RWPE2 (cell line): ENCODE measurements at places on chromosomes 2 and 18.

- DNase-seq, result no peak
These were observed 297.7 kb downstream of the NCKAP5 start for GRCh38 chr2:133270550-133270949.

DNA sequence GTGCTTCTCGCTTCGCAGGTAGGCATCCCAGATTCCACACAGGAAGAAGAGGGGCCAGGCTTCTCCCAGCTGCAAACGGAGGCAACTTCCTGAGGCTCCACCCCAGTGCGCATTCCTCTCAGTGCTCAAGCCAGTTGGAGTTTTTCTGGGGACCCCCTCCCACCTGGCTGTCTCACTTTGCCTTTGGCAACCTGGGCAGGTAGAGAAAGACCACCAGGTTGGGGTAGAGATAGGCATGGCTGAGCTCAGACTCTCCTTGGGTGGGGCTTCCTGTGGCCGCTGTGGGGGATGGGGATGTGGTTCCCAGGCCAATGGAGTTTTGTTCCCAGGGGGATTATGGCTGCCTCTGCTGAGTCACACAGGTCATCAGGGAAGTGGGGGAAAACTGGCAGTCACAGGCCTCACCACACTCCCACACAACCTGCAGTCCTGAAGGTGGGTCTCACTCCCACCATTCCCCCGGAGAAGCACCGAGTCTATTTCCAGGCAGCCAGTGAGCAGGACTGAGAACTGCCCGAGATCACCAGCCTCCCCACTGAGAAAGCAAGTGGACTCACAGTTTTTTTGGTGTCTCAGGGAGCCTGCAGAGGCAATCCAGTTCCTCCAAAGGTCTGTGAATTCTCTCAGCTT, 38.1 kb downstream of the SLC39A10 start:
- no peak for DNase-seq

DNA sequence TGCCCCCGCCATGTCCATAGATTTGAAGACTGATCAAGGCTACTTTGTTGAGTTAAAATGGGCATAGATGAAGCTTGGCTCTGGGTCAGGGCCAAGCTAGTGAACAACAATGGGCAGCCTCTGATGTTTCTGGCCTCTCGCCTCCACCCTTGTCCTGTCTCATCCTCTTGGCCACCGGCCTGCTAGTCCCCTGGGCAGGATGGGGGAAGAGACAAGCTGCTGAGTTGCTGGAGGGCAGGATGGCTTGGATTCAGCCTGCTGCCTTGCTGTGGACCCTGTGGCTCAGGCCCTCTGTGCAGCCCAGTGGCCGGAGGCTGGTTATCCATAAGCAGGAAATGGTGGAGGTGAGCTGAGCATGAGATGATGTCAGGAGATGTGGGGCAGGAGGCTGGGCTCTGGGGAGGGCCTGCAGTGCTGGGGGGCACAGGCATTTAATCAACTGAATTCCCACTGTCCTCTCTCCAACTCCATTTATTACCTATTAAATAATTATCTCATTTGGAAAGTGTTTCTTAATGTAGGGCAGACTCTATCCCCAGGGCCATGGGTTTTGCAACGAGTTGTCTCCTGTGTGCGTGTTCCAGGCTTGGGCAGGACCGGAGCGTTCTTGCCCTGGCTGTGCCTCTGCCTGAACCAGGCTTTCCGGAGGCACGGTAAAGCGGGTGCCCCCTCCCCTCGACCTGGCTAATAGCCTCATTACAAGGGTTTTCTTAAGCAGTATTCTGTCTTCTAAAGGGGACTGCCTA, 122.9 kb downstream of the GLI2 start:
- DNase-seq, result peak; percentile 33

DNA sequence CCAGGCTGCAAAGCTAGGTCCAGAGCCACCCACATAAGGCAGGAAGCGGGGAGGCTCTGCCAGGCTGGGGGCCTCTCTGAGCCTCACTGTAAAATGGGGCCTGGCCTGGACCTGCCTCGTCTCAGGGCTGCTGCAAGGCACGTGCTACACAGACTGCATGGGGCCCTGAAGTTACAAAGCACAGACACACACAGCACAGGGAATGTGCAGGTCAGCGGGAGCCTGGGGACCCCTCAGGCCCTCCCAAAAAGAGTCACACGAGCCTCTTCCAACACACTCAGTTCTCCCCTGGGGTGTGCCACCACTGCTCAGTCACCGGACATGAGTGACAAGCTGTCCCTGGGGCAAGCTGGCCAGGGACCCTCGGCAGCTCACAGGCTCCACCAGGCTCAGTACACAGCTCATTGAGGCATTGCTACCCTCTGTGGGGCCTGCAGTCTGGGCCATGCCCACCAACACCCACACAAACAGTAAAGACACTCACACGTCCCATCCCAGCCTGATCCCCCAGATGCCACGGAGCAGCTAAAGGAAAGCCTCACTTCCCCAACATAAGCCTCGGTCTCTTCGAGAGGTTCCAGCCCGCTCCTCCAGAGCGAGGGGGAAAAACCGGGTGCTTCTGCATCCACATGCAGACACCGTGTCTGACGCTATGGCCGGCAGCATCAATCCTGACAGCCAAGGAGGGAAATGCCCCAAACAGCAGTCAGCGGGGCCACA, 33.7 kb downstream of the BOK start:
- DNase-seq, result no peak

DNA sequence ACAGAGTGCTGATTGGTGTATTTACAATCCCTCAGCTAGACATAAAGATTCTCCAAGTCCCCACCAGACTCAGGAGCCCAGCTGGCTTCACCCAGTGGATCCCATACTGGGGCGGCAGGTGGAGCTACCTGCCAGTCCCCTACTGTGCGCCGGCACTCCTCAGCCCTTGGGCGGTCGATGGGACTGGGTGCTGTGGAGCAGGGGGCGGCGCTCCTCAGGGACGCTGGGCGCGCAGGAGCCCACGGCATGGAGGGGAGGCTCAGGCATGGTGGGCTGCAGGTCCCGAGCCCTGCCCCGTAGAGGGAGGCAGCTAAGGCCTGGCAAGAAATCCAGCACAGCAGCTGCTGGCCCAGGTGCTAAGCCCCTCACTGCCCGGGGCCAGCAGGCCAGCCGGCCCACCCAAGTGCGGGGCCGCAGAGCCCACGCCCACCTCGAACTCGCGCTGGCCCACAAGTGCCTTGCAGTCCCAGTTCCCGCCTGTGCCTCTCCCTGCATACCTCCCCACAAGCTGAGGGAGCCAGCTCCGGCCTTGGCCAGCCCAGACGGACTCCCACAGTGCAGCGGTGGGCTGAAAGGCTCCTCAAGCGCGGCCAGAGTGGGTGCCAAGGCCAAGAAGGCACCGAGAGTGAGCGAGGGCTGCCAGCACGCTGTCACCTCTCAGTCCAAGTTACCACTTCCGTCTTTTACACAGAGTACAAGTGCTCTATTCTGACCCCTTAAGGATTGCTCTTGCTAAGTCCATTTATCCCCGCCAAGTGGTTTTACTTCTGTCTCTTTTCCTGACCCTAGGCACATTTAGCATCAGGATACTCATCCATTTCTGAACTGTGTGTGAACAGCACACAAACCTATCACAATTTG, 1.7 kb upstream of the RPE start:
- no peak for DNase-seq

DNA sequence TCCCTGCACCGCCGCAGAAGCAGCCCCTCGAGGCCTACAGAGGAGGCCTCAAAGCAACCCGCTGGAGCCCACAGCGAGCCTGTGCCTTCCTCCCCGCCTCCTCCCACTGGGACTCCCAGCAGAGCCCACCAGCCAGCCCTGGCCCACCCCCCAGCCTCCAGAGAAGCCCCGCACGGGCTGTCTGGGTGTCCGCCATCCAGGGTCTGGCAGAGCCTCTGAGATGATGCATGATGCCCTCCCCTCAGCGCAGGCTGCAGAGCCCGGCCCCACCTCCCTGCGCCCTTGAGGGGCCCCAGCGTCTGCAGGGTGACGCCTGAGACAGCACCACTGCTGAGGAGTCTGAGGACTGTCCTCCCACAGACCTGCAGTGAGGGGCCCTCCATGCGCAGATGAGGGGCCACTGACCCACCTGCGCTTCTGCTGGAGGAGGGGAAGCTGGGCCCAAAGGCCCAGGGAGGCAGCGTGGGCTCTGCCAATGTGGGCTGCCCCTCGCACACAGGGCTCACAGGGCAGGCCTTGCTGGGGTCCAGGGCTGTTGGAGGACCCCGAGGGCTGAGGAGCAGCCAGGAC, 31.2 kb downstream of the GPC1 start:
- DNase-seq, result peak; percentile 56

- no peak for DNase-seq
These were observed 307.0 kb upstream of the CWC22 start for GRCh38 chr2:180314086-180314485.

- DNase-seq, result no peak
These were observed 60.9 kb downstream of the ZFP36L2 start for GRCh38 chr2:43165378-43166069.

DNA sequence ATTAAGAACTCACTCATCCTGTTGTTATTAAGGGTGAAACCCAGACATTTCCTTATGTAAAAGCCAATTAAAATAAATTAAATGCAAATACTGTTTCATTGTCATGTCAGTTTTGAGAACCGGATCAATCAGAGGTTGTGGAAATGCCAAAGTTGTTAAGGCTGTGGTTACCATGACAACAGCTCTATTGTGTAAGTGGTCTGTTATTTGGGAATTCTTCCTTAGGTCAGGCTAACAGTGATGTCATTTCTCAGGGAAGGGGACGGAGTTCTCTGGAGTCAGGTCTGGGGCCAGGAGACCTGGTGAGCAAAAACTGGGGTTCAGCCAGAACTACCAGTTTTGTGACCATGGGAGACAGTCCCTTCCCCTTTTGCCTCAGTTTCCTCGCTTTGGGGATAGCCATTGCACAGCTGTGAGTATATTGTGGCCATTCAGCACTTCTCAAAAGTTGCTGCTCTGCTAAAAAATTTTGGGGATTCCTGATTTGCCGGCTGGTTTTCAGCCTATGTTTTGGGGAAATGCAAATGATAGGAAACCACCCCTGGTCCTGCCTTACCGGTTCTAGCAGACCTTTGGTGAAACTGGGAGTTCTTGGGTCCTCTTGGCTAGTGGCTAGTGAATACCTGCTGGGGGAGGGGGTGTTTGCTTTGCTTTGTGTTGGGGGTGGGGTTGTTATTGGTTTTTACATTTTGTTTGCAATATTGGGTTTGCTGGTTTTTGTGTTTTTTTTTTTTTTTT, 21.6 kb downstream of the HPCAL1 start:
- DNase-seq, result no peak

- no peak for DNase-seq
These were observed 19.2 kb upstream of the PKDCC start for GRCh38 chr2:42028571-42029148.

- DNase-seq, result no peak
These were observed 208.2 kb upstream of the ARL4C start for GRCh38 chr2:234705108-234705507.

DNA sequence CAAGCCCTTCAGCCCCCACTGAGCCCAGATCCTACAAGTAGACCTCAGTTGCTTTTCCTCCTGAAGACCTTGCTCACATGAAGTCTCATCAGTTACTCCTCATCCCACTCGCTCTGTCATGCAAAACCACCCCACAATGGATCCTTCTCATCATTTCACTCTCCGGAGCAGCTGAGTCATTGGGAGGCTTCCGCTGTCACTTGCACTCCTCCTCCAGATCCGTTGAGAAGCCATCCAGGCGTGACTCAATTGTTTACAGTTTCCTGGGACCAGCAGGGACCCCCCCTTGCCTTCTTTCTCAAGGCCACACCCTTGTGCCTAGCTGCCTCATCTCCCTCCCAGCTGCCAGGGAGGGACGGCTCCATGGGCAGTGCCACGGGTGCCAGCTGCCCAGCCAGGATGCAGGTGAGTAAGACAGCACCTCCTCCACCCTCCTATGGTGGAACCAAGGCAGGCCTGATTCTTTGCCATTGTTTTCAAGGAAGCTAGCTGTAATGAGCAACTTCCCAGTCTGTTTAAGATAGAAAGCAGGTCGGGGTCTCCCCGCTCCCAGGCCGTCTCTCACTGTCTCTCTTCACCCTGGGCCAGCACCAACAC, 16.3 kb downstream of the GPR55 start:
- peak; percentile 77 for DNase-seq

GRCh38 chr2:62589691-62590356, 83.8 kb upstream of the TMEM17 start:
- no peak for DNase-seq

DNA sequence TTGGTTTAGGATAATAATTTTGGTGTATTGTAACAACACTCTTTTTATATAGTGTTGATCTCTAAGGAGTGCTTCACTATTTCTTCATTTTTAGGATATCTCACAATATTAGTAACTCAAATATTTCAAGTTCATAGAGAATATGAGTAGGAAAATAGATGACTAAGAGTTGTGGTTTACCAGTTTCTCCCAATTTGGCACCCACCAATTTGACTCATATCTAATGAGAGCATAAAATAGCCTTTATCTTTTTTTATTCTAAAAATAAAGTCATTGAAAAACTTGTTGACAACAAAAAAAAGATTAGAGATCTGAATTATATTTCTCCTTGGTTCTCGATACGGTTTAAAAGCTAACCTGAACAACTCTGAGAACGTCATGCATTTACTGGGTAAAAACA, 204.0 kb downstream of the PARD3B start:
- no peak for DNase-seq

DNA sequence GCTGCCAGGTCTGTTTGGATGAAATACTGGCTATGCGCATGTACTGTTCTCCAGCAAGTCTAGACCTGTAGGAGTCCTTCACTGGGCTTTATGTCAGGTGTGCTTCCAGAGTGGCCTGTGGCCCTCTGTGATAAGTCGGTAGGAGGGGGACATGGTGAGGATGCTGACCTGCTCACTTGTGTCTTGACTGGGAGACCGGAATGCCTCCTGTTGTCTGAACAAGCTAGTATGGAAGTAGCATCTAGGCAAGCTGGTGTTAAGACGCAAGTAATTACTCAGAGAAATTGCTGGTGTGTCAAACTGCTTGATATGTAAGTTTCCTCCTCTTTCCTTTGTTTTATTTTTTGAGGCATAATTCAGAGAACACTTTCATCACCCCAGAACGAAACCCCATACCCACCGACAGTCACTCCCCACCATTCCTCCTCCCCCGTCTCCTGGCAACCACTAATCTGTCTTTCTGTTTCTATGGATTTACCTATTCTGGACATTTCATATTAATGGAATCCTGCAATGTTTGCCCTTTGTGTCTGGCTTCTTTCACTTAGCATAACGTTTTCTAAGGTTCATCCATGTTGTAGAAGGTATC, 76.4 kb downstream of the TMEM247 start:
- no peak for DNase-seq

- peak; percentile 96 for DNase-seq
These were observed at the start of gene CEP192 for GRCh38 chr18:12990967-12991820. CEP192 (plus strand) TSS chr18:12991362; CDS start chr18:12999425, 8,063 bp downstream.

DNA sequence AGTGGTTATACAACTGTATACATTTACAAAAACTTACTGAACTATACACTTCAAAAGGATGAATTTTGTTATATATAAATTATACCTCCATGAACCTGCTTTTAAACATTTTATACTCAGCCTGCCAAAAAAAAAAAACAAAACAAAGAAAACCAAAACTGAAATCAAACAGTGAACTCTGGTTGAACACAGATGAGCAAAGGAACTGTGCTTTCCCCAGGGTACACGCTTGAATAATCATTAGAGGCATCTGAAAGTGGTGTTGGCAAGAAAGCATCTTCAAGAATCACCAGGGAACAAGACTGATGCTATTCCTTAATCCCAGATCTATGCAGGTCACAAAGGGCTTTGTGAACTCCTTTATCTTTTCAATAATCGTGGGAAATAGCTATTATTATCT, 77.0 kb upstream of the LYPD1 start:
- no peak for DNase-seq
